ENCODE measurements at places on chromosomes 2 and 18. TPM values are rescaled to one million over a fixed set of nuclear protein-coding genes. Genes with fewer than 3 reads are reported as not detected.

- no peak overlapping the region for H3K4me3 ChIP-seq
- no peaks in the 10 kb centered on the region for H3K36me3 ChIP-seq
Observed at GRCh38 chr2:124805060-124805459, 780.0 kb downstream of the CNTNAP5 start.

DNA sequence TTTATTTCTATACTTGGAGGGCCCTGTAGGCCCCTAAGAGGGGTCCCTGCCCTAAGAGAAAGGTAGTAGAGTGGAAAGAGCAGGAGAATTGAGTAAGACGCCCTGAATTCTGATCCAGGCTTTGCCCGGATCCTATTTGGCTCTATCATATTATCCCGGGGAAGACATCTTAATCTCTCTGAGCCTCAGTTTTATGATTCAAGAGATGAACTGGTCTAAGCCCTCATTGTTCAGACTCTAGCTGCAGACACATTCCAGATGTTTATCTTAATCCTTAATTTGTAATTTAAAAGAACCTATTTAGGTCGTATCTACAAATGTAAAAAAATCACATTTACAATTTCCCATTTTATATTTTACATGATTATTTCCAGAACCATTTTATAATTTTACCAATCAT, 220.1 kb downstream of the AGPS start:
- H3K27me3 ChIP-seq, result no peaks in the 10 kb centered on the region
- H3K36me3 ChIP-seq, result no peaks in the 10 kb centered on the region
- H3K27ac ChIP-seq, result no peak overlapping the region
- peaks cover under 1% of the 10 kb centered on the region for H3K4me1 ChIP-seq
- no peak for DNase-seq

DNA sequence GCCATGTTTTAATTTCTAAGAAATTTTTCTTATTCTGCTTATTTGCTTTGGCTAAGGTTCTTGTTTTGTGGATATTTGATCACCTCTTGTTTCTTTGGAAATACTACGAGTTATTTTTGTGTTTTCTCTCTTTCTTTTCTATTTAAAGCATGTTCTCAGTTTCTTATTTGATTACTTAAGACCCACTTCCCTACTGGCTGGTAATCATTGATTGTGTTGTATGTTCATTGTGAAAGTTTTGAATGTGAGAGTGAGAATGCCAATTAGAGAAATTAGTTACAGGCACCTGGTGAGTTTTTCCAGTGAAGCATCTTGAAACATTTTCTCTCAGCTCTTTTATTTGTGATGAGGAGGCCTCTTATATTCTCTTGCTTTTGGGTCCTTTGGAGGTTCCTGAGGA, 226.7 kb upstream of the MC4R start:
- no peak for DNase-seq
- H3K36me3 ChIP-seq, result no peaks in the 10 kb centered on the region
- no peak overlapping the region for H3K4me3 ChIP-seq
- no peak overlapping the region for H3K27ac ChIP-seq
- no peaks in the 10 kb centered on the region for H3K4me1 ChIP-seq
- no peaks in the 10 kb centered on the region for H3K27me3 ChIP-seq

- H3K36me3 ChIP-seq, result peaks cover 61% of the 10 kb centered on the region
- no peaks in the 10 kb centered on the region for H3K27me3 ChIP-seq
- no peak overlapping the region for H3K27ac ChIP-seq
- H3K4me1 ChIP-seq, result no peaks in the 10 kb centered on the region
- no peak for DNase-seq
Observed at GRCh38 chr2:219285373-219285735, 6.2 kb downstream of the DNAJB2 start.

- no peaks in the 10 kb centered on the region for H3K36me3 ChIP-seq
- H3K4me1 ChIP-seq, result no peaks in the 10 kb centered on the region
- H3K27ac ChIP-seq, result no peak overlapping the region
- DNase-seq, result no peak
Observed at GRCh38 chr2:80395251-80395650, 90.7 kb upstream of the LRRTM1 start.

- no peak overlapping the region for H3K4me3 ChIP-seq
- H3K36me3 ChIP-seq, result no peaks in the 10 kb centered on the region
- H3K27ac ChIP-seq, result no peak overlapping the region
- DNase-seq, result no peak
- peaks cover 12% of the 10 kb centered on the region for H3K27me3 ChIP-seq
- H3K4me1 ChIP-seq, result no peaks in the 10 kb centered on the region
Observed at GRCh38 chr18:79626905-79627749, 52.5 kb upstream of the CTDP1 start.

DNA sequence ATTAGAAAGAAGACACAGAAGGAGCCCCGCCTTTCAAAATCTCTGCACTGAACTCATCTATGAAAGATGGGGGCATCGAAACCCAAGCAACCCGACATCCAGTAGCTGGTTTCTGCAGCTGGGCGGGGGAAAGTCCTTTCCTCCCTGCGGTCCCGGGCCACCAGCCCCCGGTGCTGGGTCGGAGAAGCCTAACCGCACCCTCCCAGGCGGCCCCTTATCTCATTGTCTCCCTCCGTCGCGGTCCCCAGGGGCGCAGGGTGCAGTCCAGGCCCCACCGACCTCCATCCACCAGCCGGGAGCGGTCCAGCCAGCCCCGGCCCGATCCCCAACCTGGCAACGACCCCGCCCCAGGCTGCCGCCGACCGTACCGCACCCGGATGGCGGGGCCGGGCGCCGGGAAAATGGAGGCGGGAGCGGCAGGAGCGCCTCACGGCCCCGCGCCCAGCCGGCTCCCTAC, 452 bp downstream of the RAPH1 start:
- peaks cover 25% of the 10 kb centered on the region for H3K27me3 ChIP-seq
- peaks cover 46% of the 10 kb centered on the region for H3K4me1 ChIP-seq
- peak overlapping the region; percentile 88 for H3K4me3 ChIP-seq
- peak; percentile 39 for DNase-seq
- no peaks in the 10 kb centered on the region for H3K36me3 ChIP-seq

- H3K27me3 ChIP-seq, result no peaks in the 10 kb centered on the region
- H3K4me1 ChIP-seq, result peaks cover 9% of the 10 kb centered on the region
- H3K27ac ChIP-seq, result no peak overlapping the region
- H3K4me3 ChIP-seq, result no peak overlapping the region
Observed at GRCh38 chr2:46653539-46653938, 174.2 kb downstream of the TMEM247 start.

DNA sequence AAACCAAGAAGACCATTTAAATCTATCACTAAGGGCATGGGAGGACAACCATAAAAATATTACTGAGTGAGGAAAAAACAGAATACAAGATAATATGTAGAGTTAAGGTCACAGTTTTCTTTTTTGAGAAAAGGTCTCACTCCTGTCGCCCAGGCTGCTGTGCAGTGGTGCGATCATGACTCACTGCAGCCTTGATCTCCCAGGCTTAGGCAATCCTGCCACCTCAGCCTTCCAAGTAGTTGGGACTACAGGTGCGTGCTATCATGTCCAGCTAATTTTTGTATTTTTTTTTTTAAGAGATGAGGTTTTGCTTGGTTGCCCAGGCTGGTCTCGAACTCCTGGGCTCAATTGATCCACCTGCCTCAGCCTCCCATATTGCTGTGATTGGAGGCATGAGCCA, 24.0 kb downstream of the POLR1A start:
- H3K36me3 ChIP-seq, result no peaks in the 10 kb centered on the region
- H3K4me1 ChIP-seq, result peaks cover 14% of the 10 kb centered on the region
- no peak overlapping the region for H3K4me3 ChIP-seq
- no peak for DNase-seq

GRCh38 chr2:233003658-233004555, 9.1 kb downstream of the NGEF start:
- H3K4me1 ChIP-seq, result no peaks in the 10 kb centered on the region
- H3K27me3 ChIP-seq, result no peaks in the 10 kb centered on the region
- DNase-seq, result no peak
- H3K36me3 ChIP-seq, result no peaks in the 10 kb centered on the region

GRCh38 chr18:79317703-79318102, 78.0 kb upstream of the NFATC1 start:
- H3K27me3 ChIP-seq, result no peaks in the 10 kb centered on the region
- no peaks in the 10 kb centered on the region for H3K4me1 ChIP-seq
- H3K27ac ChIP-seq, result no peak overlapping the region
- H3K36me3 ChIP-seq, result peaks cover 27% of the 10 kb centered on the region
- H3K4me3 ChIP-seq, result no peak overlapping the region

DNA sequence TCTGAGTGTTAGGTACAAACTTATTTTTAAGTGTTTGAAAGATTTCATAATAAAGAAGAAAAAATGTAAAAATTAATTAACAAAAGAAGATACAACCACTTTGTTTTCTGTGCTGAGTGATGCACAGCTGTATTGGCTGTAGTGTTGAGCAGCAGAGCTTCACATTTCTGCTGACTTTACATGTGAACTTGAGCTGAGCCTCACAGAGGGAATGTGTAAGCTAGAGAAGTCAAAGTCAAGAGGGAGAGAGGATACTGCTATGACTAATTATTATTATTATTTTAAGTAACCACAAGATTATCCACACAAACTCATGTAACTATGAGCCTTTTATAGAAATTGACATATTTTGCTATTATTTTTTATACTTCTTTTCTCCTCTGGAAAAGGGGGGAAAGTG, 159.1 kb upstream of the ZSWIM2 start:
- no peaks in the 10 kb centered on the region for H3K36me3 ChIP-seq
- no peaks in the 10 kb centered on the region for H3K27me3 ChIP-seq
- H3K4me1 ChIP-seq, result no peaks in the 10 kb centered on the region
- DNase-seq, result no peak
- H3K4me3 ChIP-seq, result no peak overlapping the region

- H3K27me3 ChIP-seq, result peaks cover 62% of the 10 kb centered on the region
- no peak for DNase-seq
- H3K4me3 ChIP-seq, result no peak overlapping the region
- H3K4me1 ChIP-seq, result no peaks in the 10 kb centered on the region
- no peak overlapping the region for H3K27ac ChIP-seq
Observed at GRCh38 chr18:47591429-47591828, 339.0 kb downstream of the SMAD2 start.

DNA sequence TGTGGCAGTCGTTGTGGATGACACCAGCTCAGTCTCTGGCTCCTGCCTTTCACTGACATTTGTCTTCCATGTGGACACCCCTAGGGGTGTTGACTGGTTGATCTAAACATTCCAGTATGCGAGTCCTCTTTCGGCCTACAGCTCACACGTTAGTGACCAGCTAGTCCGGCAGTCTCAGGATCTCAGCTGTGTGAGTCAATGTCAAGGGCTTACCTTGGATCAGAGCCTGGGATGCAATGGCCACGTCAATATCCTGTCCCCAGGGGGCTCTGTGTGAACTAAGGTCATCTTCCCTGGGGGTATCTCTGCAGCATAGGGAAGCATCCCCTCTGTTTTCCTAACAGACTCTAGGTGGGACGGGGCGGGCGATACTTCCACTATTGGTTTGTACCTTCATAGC, 35.1 kb upstream of the YWHAQ start:
- DNase-seq, result no peak
- H3K27ac ChIP-seq, result no peak overlapping the region
- H3K4me3 ChIP-seq, result no peak overlapping the region
- H3K4me1 ChIP-seq, result peaks cover 4% of the 10 kb centered on the region
- H3K36me3 ChIP-seq, result no peaks in the 10 kb centered on the region

DNA sequence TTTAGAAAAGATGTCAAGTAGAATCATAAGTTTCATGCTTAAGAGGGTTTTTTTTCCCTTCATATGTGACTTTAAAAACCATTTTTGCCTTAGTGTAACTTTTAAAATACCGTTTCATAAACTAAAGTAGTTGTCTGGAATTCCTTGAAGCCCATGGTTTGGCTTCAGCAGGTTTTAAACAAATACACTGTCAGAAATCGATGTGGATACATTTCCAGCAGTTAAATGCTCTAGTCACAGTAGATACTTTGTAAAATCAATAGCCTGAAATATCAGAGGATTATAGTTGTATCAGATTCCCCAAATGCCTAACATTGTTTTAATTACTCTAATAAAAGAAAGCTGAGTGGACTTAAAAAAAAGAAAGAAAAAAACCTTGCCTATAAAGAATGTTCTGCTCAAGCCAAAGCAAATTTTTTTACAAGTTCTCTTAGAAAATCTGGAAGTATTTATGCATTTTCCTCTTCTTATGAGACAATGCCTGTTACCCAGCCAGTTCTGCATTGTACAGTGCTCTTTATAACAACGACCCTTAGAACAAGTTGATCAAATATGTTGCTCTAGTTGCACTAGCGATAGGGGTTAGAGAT, 260.5 kb downstream of the LTBP1 start:
- H3K4me1 ChIP-seq, result peaks cover 25% of the 10 kb centered on the region
- H3K27ac ChIP-seq, result no peak overlapping the region
- H3K4me3 ChIP-seq, result no peak overlapping the region
- no peak for DNase-seq

GRCh38 chr18:24414349-24415003, 12.0 kb upstream of the IMPACT start:
- H3K4me1 ChIP-seq, result no peaks in the 10 kb centered on the region
- no peak overlapping the region for H3K4me3 ChIP-seq
- DNase-seq, result no peak

DNA sequence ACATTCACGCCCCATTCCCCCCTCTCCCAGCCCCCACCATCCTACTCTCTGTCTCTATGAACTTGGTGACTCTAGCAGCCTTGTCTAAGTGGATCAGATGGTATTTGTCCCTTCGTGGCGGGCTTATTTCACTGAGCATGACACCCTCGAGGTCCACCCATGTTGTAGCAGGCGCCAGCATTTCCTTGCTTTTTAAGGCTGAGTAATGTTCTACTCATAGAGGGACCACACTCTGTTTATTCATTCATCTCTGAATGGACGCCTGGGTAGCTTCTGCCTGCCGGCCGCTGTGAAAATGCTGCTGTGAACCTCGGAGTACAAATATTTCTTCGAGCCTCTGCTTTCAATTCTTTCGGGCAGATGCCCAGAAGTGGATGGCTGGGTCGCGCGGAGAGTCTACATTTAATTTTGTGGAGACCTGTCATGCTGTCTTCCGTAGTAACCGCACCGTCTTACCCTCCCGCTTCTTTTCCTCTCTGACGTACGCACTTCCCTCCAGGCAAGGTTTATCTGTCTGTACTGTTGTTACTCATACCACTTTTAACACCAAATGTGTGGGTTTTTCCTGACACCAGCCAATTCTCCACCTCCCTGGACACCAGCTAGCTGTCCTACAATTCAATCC, 5.6 kb downstream of the CROCC2 start:
- H3K27ac ChIP-seq, result no peak overlapping the region
- peaks cover 18% of the 10 kb centered on the region for H3K27me3 ChIP-seq
- no peaks in the 10 kb centered on the region for H3K36me3 ChIP-seq
- H3K4me1 ChIP-seq, result peaks cover 30% of the 10 kb centered on the region
- DNase-seq, result no peak

EFR3B gene
- total RNA-seq, result 7.8 TPM

CNTNAP5 gene
- total RNA-seq, result not detected

IL36B gene
- not detected for total RNA-seq

ATF2 gene
- 27.0 TPM for total RNA-seq

SLC4A3 gene
- 494 TPM for total RNA-seq

PDE11A gene
- total RNA-seq, result 1.1 TPM

PPP4R1 gene
- total RNA-seq, result 69.0 TPM

Data from heart right ventricle (tissue), 16 donors.